Ureter (tissue), 1 donor: ENCODE measurements at places on chromosomes 5 and 9.

DNA sequence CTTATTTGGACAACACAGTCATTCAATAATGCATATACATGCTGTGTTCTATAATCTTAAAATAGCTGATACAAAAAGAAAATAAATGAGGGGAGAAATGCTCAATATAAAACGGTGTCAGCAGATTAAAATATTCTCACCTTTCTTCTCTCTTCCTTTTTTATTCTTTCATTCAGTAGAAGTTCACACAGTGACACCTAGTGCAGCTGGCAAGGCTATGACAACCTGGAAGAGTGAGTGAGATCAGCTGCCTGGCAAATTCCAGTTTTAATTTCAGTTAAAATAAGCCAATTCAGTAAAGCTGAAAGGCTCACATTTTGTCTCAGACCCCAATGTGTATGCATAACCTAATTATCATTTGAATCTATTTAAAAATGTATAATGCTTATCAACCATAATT is 150.3 kb downstream of the RASEF start:
- no peak for DNase-seq

GRCh38 chr5:10958728-10959127 is 197.7 kb upstream of the DAP start:
- no peak for DNase-seq

GRCh38 chr9:137899551-137900360 is 22.2 kb downstream of the CACNA1B start:
- DNase-seq, result no peak

GRCh38 chr9:38335686-38336085 is 56.8 kb upstream of the ALDH1B1 start:
- DNase-seq, result no peak

DNA sequence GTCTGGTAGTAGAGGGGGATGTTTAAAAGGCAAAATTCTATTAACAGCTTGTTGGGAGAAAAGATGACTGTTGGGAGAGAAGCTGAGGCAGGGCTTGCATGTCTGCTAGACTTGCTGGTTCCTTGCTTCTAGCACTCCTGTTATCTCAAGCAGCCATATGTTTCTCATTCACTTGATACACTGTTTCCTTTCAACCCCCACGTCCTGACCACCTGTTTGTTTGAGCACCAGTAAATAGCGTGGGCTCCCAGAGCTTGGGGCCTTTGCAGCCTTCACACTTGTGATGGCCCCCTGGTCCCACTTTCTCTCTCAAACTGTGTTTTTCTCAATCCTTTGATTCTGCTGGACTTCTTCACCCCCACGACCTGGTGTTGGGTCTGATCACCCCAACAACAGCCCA is 111.7 kb upstream of the TMEM161B start:
- DNase-seq, result no peak

DNA sequence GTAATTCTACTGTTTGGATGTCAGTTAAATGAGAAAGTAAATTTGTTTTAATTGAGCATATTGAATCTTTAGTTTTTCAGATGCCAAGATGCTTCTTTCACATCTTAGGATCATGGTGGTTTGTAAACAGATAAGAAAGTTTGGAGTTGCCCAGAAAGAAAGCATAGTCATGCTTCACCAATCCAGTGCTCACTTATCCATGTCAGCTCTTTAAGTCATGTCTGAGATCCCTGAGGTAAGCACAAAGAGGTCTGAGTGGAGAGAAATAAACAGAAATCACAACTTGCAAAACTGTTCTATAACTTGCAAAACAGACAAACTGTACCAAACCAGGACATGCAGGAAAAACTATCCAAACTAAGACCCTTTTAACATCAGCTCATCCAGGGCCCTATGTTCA is 87.7 kb downstream of the OSTF1 start:
- no peak for DNase-seq

DNA sequence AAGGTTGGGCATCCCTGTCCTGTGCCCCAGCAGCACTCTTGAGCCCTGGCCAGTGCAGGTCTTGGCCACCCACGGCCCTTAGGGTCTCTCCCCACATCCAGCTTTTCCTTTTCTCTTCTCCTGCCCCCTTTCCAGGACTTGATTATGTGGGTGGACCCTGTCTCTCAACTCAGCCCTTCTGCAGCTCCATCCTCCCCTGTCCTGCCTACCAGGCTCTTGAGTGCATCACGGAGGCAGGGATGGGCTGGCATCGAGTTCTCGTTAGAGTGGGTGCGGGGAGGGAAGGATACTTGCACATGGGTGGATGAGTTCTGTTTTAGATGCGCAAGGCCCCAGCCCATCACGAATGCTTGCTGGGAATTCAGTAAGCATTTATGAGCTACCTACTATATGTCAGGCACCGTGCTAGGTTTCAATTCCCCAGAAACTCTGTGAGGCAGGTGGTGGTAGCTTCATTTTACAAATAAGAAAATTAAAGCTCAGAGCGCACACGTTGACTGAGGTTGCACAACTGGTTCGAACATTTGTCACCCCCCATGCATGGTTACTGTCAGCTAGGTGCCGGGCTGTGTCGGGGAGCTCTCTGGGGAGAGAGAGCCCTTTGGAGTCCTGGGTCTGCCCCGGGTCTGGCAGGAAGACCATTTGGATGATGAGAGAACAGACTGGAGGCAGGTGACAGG is 144.6 kb upstream of the PITX1 start:
- no peak for DNase-seq

DNA sequence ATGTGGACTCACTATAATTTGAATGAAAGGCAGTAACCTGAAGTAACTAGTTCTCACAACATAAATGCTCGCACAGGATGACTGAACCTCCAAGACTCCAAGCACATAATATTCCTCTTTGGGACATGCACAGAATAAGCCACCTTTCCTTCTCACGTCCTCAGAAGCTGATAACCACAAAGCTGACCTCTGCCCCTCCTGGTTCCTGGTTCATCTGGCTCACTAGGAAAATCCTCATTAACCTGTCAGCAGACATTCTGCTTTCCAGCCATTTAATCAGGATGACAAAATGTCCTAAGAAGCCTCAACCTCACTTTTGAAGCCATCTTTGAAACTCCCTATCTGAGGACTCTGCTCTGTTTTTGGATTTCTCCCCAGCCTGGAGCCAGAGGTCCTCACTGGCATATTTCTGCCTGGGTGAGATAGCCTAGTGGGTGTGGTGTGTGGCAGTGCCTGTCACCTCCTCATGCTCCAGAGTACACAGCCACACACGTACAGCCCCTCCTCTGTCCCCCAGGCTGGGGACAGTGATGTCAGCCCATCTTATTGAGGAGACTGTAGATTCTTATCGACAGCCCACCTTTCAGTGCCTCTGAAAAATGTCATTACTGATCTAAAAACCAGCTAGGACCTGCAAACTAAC is 10.3 kb downstream of the ANKH start:
- DNase-seq, result no peak

DNA sequence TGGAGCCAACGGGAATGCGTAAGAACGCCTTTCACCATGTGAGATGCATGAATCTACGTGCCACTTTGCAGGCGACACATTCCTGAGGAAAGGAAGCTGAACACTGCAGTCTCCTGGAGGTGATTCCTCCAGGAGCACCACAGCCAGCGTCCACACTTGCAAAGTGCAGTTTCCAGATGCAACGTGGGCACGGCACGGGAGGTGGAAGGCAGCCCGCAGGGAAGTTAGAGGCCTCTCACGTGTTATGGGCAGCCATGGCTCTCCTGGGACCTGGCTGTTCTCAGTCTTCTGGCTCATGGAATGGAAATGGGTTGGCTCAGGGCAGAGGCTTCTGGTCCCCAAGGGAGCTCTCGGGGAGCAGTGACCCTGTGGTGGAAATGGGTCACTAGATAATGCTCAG is 381.0 kb upstream of the IRX4 start:
- no peak for DNase-seq

DNA sequence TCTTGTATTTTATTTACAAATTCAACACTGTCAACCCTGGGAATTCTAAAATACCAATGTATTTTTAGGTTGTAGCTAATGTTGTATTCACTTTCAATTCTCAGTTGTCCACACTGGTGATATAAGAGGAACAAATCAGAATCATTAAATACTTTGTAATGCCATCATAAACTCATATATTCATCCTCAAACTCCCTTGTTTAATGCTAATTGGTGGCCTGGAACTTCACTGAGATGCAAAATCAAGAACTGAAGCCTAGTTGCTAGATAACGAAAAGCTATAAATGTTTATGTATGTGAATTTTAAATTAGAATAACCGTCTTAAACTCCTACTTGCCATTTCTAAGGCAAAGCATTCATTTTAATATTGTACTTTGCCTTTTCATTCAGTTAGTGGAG is 274.7 kb downstream of the RAB3C start:
- no peak for DNase-seq

- no peak for DNase-seq
These were observed 10.3 kb upstream of the ANKHD1 start for GRCh38 chr5:140391312-140391711.

DNA sequence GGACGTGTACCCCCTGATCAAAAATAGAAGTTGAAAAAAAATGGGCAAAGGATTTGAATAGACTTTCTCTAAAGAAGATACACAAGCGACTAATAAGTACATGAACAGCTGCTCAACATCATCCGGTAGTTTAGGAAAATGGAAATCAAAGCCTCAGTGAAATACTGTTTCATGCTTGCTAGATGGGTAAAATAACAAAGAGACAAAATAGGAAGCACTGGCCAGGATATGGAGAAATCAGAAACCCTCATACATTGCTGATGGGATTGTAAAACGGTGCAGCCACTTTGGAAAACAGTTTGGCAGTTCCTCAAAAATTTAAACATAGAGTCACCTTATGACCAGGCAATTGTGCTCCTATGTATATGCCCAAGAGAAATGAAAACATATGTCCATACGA is 65.0 kb upstream of the SUB1 start:
- DNase-seq, result no peak

GRCh38 chr9:124743686-124744348 is 27.3 kb downstream of the NR6A1 start:
- DNase-seq, result no peak

DNA sequence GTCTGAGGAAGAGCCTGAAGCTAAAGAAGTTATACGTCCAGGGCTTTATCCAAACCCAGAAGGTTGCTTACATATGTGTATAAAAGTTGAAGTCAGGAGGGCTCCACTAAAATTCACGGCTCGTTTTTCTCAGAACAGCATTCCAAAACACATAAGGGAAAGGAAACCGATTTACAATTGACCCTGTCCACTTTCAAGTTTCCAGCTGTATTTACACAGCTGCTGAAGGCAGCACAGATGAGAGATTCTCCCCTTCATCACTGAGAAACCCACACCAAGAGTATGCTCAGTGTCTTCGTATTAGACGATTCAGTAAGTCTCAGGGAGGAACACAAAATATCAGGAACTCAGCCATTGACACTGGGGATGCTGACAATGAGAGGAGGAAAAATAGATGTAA is 5.9 kb upstream of the NREP start:
- no peak for DNase-seq

- no peak for DNase-seq
These were observed 23.5 kb upstream of the SUSD1 start for GRCh38 chr9:112198646-112199045.

DNA sequence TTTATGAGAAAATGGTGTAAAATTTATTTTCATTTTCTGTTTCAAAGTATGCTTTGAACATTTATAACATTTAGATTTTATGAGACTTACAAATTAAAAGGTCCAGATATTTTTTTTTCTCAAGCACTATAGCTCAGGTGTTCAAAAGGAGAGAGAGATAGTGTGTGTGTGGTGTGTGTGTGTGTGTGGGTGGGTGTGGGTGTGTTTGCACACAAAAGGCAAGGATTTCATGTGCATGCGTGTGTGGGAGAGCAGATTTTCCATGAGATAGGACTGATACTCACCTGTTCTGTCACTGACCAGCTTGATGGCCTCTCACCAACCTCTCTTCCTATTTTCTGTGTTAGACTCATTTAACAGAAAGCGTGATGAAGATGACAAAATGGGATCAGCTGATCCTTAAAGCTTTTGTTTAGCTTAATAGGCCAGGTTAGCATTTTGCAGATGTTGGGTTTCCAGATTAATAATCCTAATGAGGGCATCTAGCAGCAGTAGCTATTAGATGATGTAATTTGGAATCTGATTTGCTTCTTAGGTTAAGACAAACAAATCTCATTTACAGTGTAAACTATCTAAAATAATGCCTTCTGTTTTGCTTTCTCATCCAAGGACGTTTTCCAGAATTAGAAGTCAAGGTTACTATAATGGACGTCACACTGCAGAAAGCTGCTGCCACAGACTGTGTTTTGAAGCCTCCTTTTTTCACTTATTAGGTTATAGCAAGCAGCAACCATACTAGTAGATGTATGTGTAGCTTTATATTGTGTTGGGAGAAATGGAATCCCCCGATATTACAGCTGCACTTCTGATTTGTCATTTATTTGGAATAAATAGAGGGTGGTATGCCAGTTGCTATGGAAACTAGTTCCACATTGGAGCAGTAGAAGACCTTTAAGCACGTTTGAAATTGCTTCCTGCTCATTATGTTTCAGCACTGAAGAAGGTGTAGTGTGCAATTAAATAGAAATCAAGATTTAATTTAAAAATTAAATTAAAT is 355.6 kb downstream of the TAF11L14 start:
- no peak for DNase-seq

DNA sequence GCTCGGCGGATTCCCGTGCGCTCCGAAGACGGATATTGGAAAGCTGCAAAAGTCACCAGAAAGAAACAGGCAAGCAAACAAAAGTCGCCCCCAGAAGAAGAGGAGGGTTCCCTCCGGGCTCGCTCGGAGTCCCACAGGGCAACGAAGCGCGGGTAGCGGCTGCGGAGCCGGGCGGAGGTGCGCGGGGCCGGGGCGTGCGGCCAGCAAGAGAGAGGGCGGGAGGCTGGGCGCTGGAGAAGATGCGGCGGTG is at the start of gene FBN2:
Gene FBN2, minus strand, starts transcription at position 246 of the 250 bp plus-strand sequence. CDS start 642 bp downstream, outside the sequence.
- no peak for DNase-seq
